ENCODE measurements at places on chromosomes 3 and 15. TPM values are rescaled to one million over a fixed set of nuclear protein-coding genes. Genes with fewer than 3 reads are reported as not detected.

GRCh38 chr15:80414546-80415357 lies 10.6 kb downstream of the ARNT2 start:
- DNase-seq = no peak

GRCh38 chr3:184489268-184489841 lies 72.2 kb upstream of the EPHB3 start:
- DNase-seq = no peak

The CSTA gene
- total RNA-seq = 9.9 TPM

DNA sequence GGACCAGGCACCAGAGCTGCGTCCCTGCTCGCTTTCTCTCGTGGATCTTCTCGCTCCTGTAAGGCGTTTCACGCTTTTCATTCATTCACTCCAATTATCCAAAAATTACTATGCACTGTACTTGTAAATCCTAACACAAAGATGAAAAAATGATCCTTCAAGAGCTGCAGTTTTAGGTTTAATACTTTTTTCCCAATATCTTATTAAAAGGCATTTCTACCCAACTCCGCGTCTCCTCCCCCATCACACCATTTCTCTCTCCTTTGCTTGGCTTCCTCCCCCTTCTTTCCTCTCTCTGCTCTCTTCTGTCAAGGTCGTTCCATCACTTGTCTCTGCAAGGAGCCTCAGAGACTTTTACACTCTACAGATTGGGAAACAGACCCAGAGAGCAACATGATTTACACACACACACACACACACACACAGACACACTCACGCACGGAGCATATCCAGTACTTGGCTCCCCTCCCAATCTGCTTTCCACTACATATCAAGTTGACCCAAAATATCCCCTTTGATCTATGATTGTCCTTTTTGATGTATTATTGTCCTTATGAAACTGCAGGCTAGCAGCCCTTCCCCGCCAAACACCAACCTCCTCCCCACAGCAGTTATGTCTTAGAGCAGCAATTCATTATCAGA lies 479 bp upstream of the CLDN1 start:
- DNase-seq = peak; percentile 39

- DNase-seq = peak; percentile 98
Observed at GRCh38 chr3:4493014-4493940, at the start of gene ITPR1. ITPR1 (plus strand) TSS chr3:4493348; CDS start chr3:4516492, 23,144 bp downstream.

DNA sequence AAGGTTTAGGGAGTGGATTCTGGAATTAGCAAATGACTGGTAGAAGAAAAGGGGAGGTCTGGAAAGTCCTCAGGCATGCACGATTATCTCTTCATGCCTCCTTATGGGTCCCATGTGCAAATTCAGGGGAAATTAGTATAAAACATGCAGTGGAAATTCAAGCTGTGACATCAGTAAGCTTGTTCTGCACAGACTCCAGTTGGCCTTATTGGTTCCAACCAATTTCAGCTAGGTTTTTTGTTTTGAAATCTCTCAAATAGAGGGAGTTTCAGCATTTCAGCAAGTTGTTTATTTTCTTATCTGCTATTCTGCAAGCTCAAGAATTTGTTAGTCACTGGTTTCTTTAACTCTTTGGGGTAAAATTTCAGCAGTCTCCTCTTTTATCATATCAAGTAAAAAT lies 774 bp upstream of the TMCO5A start:
- no peak for DNase-seq

Data from ovary (tissue), 10 donors.